Muscle of leg (tissue), 16 donors: ENCODE measurements at places on chromosomes 3 and 15. TPM values are rescaled to one million over a fixed set of nuclear protein-coding genes. Genes with fewer than 3 reads are reported as not detected.
A peak's percentile ranks its signal among the peaks of the same experiment; 100 is the strongest.

Gene ST3GAL6
- total RNA-seq, result 5.8 TPM

DNA sequence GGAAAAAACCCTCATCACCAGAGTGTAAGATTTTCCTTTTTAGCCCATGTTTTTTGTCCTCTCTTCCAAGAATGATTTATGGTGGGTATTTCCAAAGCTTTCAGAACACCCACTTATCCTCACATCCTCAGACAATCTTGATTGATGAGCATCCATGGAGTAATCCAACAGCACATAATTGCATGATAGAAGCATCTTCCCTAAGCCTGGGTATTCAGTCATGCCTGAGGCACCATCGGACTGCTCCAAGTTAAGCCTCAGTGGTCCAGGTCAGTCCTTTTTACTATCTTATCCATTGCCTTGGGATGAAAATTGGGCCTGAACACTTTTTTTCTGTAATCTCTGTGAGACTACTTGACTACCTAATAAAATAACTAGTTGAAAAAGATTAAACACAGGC is 676.0 kb upstream of the SEMA6D start:
- no peak for DNase-seq

DNA sequence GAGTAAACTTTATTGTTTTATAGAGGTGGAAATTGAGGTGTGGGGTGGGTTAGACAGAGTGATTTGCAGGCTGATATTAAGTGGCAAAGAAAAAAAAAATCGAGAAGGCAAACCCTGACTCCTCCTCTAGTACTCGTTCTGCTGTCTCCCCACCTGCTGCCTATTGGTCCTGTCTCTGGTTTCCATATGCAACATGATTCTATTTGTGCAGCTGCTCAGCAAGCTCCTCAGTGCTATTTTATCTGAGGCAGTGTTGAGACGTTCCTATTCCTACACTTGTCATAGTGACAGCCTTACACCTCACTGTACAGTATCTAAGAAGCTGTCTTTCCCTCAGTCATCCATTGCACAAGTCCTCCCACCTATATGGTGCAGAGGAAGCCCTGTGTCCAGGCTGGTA is 45.1 kb downstream of the RSL24D1 start:
- peak; percentile 15 for DNase-seq

Gene CPLX3
- total RNA-seq, result not detected

GRCh38 chr3:16033889-16034687 is 140.4 kb upstream of the GALNT15 start:
- DNase-seq, result no peak

- no peak for DNase-seq
These were observed 180.2 kb upstream of the NR2F2 start for GRCh38 chr15:96150254-96150653.

Gene NR2E3
- 3.4 TPM for total RNA-seq

- DNase-seq, result no peak
These were observed 44.4 kb downstream of the PDZRN3 start for GRCh38 chr3:73580343-73580742.

DNA sequence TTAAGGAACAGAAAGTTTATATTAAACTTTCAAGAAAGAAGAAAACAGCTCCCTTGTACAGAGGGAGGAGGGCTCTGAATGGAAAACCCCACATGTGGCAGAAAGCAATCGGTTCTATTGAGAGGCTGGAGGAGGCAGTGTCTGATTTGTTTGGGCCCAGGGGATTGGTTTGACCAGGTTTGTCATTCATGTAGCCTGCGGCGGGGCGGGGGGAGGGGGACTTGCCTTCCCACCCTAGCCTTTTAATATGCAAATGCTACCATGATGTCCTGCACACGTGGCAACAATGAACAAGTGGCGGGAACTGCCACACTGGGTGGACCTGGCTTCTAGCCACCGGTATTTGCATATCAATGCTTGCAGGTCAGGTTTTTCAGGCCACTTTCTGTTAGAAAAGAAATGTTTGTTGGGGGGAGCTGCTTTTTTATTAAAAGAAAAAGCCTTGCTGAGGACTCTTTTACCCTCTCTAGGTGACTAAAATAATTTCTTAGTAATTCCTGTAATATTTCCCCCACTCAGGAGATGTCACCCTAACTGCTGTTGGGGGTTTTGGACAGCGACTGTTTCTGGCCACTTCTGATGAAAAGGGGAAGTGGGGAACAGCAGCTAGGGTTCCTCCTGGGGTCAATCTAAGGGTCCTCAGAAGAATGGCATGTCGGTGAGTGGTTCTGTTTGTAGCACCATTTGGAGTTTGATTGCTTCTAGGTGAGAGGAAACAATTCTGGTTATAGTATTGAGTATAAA is 691.2 kb downstream of the TBL1XR1 start:
- DNase-seq, result no peak

Gene CTXN2
- total RNA-seq, result not detected

Gene MAP1A
- total RNA-seq, result 22.9 TPM

DNA sequence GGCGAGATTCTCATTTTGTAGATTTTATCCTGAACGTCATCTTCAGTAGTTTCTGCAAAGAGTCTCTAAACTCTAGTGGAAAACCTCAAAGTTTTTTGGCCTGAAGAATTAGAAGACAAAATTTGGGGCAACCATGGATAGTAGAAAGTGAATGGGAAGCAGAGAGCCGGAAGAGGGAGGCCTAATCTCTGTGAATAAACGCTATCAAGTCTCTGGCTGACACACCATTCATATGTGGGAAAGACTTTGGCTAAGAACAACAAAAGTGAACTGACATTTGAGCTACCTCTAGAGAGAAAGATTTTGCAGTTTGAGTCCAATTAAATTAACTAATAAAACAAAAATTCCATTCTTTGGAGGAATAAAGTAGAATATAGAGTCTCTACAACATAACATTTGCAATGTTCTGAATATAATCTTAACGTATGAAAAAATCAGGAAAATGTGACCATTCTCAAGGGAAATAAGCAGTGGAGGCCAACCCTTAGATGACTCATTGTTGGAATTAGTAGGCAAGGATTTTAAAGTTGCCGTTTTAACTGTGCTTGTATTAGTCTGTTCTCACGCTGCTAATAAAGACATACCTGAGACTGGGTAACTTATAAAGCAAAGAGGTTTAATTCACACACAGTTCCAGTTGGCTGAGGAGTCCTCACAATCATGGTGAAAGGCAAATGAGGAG is 184.6 kb downstream of the C3orf38 start:
- DNase-seq, result peak; percentile 62

Gene GHRL
- total RNA-seq, result 0.40 TPM

- DNase-seq, result no peak
These were observed 147.8 kb downstream of the SOX2 start for GRCh38 chr3:181859518-181859917.

GRCh38 chr3:112500621-112501020 is 1.3 kb upstream of the BTLA start:
- DNase-seq, result no peak

DNA sequence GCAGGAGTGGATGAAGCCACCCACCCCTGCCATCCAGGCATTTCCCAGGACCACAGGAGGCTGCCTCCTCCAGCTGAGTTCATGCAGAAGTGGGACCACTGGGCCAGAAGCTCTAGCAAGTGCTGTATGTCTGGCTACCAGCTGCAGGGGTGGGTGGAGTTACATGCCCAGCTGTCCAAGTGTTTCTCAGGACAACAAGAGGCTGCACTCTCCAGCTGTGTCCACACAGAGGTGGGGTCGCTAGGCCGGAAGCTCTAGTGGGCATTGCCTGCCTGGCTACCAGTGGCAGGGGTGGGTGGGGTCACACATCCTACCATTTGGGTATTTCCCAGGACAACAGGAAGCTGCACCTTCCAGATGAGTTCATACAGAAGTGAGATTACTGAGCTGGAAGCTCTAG is 234.0 kb upstream of the PPP2R3A start:
- peak; percentile 22 for DNase-seq

DNA sequence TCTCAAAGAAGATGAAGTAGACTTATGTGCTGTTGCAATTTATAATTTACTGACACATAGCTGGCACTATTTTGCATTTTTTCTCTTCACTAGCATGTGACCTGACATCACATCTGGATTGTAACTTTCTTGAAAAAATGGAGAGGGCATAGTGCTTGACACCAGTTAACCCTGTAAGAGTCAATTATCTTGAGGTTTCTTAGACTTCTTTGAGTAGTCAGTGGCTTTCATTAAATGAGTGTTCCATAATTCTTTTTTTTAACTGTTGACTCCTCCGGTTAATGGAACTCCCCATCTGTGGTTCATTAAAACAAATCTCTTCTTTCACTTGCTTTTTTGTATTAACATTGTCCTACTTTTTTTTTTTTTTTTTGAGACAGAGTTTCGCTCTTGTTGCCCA is 16.9 kb upstream of the PRKCI start:
- DNase-seq, result no peak

Gene ALDH1L1
- 0.18 TPM for total RNA-seq

- DNase-seq, result no peak
These were observed 560 bp upstream of the TTLL13 start for GRCh38 chr15:90248789-90249202.

DNA sequence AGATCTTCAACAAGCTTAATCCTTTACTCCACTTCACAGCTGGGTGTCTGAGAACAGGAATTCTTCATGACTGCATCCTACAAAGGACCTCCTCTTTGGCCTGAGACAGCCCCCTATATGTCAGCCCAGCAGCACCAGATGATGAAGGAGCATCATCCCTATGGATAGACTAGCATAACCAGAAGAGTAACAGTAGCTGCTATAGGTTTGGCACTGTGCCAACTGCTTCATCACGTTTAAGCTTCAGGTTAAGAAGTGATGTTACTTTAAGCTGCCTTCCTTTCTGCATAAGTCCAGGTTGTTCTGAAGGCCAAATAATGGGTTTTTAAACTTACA is 50.6 kb downstream of the CMSS1 start:
- peak; percentile 62 for DNase-seq

DNA sequence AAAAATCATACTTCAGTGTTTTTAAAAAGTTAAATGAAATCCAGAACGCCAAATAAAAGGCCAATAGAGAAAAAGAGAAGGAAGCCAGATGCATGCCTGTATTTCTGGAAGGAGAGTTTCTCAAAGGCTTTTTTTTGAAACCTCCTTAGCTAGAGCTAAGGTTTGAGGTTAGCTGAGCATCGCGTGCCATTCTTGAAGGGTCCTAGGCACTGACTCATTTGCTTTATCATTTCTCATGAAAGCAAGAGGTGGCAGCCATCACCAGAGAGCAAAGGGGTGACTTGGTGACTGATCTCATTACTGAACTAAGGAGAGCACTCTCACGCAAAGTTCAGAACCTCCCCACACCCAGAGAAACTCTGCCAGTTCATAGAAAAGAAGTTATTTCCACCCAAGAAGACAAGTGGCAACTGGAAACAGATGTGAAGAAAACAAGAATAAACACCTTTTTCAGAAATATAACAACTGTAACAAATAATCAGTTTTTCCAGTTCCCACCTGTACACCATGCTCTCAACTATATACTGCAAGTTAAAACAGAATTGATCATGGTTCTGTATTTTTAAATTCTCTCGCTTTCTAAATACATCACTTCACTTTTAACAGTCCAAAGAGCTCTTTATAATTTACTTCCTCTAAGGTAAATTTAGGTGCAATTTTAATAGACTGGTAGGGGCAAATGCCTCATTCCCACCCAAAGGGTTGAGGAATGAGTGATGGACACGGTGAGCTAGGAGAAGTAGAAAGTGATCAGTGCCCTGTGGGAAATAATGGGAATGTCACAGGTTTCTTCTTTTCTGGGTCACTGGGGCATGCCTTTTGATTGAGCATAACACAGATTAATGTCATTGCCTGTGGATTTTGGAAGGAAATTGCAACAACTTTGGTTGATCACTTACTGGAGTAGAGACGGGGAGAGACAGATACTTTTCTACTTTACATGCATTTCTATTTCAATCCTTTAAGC is 24.7 kb downstream of the GPR15 start:
- DNase-seq, result no peak

DNA sequence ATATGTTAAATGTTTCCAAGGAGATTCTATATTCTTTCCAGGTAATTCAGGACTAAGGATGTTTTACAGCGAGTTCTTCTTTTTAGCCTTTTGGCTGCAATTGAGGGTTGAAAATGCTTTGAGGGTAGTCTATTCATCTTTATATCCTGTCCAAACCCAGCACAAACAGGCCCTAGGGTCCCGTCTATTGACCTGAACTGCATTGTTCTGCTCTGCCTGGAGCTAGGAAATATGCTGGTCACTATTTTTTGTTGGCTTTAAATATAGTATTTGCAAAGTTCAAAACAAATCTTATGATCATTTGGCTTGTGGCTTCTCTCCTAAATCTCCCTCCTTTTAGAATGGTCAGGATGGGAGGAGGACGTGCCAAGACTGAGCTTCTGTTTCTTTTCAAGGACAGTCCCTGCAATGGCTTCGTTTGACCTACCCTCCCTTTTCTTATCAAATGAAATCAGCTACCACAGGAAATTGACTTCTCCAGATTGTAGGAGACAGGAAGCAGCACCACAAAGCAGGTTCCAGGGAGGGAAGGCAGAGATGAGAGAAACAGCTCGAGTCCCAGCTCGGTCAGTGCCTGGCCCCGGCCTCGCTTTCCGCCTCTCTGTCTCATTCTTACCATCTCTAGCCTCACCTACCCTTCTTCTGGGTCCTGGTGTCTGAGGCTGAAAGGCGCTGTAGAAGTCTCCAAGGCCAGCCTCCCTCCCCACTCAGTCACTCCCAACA is 27.6 kb upstream of the NRROS start:
- DNase-seq, result no peak

DNA sequence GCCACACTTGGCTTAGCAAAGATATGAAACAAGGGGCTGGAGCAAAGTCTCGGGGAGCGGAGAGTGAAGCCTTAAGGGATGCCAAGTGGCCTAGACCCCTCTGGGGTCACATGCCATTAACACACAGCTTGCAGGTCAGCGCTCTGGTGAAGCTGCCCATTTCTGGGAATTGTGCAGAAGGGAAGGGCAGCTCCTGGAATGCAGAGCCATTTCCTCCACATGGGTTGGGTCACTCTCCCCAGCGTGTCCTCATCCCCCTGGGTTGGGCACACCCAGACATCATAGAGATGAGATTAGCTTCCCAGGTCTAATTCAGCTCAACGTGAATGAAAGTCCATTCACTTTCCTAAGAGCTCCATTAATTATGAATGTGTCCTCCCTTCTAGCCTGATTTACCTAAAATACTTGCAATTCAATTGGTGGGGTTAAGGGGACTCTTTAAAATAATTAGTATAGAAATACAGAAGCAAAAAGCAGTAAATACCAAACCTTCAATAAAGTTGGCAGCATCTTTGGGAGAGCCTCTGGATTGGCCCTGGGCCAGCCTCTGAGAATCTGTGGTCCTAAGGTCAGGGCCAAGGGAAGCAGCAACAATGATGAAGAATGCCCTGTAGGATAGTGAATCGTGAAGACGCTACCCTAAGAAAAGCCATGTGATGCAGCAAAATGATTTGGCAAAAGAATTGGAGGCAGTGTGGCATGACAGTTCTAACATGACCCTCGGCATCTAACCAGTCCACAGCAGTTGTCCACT is 17.8 kb downstream of the MRAS start:
- DNase-seq, result no peak

GRCh38 chr3:14141602-14142341 is 16.9 kb downstream of the TMEM43 start:
- DNase-seq, result no peak

DNA sequence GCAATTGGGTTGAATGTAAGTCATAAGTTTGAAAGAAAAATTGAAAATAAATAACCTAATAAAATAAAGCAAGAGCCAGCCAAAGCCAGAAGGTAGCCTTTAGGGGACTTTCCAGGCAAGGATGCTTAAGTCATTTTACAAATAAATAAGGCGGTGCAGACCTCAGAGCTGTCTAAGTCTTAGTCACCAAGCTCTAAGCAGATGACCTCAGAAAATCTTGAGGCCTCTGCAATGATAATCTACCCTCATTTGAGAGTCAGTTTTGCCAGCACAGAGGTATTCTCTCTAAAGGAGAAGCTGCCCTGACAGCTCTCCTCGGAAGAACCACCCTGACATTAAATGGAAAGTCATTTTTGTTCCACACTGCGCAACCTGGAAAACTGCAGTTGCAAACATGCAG is 113.9 kb downstream of the OXNAD1 start:
- DNase-seq, result no peak

Gene FAM240A
- 0.27 TPM for total RNA-seq
